ENCODE measurements at places on chromosomes 11 and 22.

DNA sequence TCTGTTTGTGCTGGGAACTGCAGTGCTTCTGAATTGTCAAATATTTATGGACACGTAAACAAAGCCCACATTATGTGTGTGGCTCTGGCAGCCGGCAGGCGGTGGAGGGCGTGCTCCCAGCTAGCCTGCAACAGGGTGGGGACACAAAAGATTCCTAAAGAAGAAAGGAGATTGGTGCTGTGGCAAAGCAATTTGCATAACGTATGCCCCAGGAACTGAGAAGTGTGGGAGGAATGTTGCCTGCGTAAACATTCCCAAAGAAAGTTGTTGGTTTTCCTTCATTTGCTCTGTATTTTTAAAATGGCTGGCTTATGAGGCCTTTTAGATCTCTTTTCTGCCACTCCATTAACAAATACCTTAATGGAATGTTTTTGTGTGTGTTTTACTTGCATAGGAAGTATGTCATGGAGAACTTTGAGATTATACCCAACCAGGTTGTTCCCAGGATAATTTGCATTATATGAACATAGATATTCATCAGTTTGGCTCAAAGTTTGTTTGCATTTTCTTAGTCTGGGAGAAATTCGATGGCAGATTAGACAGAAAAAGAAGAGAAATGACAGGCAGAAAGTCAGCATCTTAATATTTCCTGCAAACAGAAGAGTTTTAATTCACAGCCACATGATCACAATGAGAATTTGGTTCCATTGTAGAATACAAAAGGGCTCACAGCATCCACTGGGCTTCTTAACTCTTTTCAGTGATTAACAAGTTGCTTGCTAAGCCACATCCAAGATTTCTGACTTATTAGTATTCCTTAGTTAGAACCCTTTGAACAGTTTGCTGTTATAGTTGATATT, 41.8 kb upstream of the DLAT start:
- peak; percentile 16 for DNase-seq

DNA sequence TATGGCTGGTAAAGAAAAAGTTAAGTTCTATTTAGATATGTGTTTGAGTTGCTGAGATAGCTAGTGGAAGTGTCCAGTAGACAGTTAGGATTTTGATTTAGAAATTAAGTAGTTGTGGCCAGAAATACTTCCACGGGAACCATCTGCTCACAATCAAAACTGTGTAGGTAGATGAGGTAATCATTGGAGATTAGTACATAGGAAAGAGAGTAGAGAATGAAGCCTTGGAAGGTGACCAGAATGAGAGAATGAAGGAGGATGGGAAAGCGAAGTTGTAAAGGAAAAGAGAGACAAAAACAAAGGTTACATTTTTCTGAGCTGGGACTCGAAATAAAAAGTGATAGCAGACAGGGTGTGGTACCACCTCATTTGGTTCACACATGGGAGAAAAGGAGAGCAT, 296.9 kb upstream of the SORL1-AS1 start:
- no peak for DNase-seq

DNA sequence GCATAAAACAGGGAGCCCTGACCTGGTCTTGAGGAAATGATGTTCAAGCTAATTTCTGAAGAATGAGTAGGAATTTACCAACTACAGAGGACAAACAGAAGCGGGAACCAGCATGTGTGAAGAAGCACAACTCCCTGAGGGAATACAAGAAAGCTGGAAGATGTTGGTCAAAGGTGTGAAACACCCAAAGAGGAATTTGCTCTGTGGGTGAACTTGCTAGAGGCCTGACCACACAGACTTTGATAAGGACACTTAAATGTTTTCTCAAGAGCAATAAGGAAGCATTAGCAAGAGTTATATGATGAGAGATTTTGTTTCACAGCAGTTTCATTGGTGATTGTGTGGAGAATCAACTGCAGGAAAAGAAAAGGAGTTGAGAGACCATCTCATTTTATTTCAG, 17.6 kb downstream of the SLC5A12 start:
- no peak for DNase-seq

DNA sequence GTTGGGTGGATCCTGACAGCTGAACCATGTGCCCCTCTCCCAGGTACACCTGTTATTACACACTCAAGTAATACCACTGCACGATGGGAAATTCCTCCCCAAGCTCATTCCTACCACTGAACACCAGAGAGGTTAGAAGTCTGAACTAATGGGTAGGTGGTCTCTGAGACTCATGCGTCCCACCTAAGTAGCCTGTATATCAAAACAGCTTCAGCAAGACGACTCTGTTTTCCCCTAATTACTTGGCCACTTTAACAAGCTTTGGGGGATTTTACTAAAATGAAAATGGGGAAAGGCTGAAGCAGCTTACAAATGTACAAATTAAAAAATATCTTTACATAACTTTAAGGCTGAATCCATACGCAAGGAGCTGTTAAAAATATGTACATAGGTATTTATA, 29.4 kb downstream of the LGR4 start:
- DNase-seq: no peak

GRCh38 chr22:31160328-31160978, 471 bp downstream of the RNF185 start:
- DNase-seq: peak; percentile 46

DNA sequence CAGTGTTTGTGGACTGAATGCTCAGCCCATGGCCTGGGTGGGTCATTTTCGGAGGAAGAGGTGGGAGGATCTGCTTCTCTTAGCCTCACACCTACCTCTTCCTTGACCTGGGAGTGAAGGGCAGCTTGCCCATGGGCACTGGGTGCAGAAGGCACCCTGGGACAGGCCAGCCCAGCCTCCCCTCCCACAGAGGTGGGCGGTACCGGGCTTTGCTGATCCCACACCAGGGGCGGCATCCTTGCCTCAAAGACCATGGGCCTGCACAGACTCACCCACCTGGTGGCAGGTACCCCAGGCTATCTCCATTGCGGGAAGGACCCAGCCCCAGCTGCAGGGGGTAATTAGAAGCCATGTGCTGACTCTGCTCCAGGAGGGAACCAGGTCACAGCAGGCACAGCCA, 1.5 kb upstream of the PNPLA5 start:
- DNase-seq: no peak

DNA sequence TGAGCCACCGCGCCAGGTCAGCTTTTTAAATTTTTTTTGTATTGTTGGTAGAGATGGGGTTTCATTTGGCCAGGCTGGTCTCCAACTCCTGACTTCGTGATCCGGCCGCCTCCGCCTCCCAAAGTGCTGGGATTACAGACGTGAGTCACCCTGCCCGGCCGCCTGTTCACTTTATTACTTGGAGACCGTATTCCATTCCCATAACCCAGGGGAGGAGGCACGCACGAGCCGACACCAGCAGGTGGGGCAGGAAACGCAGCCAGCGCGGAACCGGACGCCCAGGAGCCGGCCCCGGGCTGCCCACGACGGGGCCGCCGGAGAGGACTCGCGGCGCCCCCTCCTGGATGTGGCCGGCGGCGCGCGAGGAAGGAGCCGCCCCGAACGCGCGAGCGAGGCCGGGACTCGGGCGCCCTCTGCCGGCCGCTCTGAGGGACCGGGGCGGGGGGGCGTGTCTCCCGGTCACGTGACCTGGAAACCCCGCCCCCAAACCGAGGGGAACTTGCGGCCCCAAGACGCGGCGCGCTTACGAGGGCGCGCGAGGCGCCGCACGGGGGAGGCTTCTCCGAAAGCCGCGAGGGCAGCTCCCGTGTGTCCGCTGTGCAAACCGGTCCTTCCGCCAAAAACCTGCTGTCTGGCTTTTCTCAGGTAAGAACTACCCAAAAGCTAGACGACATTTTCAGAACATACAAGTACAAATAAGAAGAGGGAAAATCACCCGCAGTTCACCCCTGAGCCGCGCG, 11.6 kb upstream of the RNH1 start:
- DNase-seq: peak; percentile 99

- no peak for DNase-seq
These were observed 1403.5 kb downstream of the BRD1 start for GRCh38 chr22:48424201-48424627.

DNA sequence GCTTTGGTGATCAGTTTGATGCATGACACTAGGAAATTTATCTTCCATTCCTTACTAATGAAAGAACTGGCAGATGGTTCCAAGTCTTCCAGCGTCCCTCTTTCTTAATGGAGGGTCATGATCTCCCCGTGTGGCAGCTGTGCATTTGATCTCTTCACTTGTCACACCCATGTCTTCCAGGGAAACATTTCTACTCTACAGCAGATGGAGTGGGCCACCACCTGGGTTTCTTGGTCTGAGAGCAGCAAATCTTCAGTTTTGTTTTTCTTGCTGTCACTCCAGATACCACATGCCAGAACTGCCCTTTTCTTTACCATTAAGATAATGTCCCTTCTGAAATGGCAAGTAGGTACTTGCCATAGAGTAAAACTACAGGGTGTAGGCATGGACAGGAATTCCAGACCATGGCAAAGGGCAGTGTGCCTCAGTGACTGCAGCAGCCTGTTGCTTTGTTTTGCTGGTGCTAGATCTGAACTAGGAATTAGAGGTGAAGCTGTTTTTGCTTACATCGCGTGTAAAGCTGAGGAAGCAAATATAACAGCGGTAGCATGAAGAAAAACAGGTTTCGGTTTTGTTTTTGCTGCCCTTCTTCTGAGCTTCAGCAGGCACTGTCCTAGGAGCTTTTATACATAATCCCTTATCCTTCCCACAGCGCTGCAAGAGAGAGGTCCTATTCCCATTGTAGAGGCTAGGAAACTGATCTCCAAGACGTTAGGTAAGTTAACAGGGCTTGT, 20.7 kb upstream of the C11orf96 start:
- no peak for DNase-seq

DNA sequence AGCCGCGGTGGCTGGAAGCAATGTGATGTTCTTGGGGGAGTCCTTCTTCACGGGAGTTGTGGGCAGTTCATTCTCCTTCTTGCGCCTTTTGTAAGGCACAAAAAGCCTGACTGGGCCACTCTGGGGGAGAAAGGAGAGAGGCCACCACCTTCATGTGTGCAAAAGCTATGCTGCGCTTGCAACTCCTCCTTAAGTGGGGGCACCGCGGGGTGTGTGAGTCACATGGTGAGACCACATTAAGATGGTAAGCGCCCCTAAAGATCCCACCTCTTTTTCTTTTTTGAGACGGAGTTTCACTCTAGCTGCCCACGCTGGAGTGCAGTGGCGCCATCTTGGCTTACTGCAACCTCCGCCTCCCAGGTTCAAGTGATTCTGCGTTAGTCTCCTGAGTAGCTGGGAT, 14.1 kb downstream of the DEAF1 start:
- no peak for DNase-seq

DNA sequence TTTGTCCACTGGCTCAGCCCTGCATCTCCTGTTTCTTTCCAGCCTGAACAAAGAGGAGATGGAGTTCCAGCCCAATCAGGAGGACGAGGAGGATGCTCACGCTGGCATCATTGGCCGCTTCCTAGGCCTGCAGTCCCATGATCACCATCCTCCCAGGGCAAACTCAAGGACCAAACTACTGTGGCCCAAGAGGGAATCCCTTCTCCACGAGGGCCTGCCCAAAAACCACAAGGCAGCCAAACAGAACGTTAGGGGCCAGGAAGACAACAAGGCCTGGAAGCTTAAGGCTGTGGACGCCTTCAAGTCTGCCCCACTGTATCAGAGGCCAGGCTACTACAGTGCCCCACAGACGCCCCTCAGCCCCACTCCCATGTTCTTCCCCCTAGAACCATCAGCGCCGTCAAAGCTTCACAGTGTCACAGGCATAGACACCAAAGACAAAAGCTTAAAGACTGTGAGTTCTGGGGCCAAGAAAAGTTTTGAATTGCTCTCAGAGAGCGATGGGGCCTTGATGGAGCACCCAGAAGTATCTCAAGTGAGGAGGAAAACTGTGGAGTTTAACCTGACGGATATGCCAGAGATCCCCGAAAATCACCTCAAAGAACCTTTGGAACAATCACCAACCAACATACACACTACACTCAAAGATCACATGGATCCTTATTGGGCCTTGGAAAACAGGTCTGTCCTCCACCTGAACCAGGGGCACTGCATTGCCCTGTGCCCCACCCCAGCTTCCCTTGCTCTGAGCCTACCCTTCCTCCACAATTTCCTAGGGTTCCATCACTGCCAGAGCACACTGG, 5.0 kb downstream of the FTH1 start:
- DNase-seq: peak; percentile 33
